A549 treated with ZK216348 at 1 μM for 4 hours (cell line): ENCODE measurements at places on chromosomes 6 and 20. TPM values are rescaled to one million over a fixed set of nuclear protein-coding genes. Genes with fewer than 3 reads are reported as not detected.

Gene PNLDC1
- total RNA-seq: 0.14 to 0.17 TPM in 2 of 5 replicates, not detected in the others

Gene RBM24
- 6.2 to 10.3 TPM (median 8.6 TPM) in 5 replicates for total RNA-seq

Gene PGC
- not detected in 5 replicates for total RNA-seq

Gene LAMA2
- 0.26 to 1.4 TPM (median 0.62 TPM) in 5 replicates for total RNA-seq

Gene PGM3
- total RNA-seq: 22.9 to 32.1 TPM (median 27.5 TPM) in 5 replicates

Gene OTOR
- not detected in 5 replicates for total RNA-seq

Gene RSPH9
- total RNA-seq: 0.13 to 0.31 TPM (median 0.24 TPM) in 5 replicates

Gene PMEPA1
- total RNA-seq: 159 to 471 TPM (median 396 TPM) in 5 replicates

Gene DYNLRB1
- 220 to 260 TPM (median 236 TPM) in 5 replicates for total RNA-seq

Gene OR2H2
- total RNA-seq: not detected in 5 replicates
